ENCODE measurements at places on chromosomes 12 and 14. TPM values are rescaled to one million over a fixed set of nuclear protein-coding genes. Genes with fewer than 3 reads are reported as not detected.

Gene OTOGL
- total RNA-seq = 1.8 TPM

Gene CIROP
- not detected for total RNA-seq

Gene HAL
- under 0.01 TPM for total RNA-seq

Gene CAPZA3
- not detected for total RNA-seq

Gene PRICKLE1
- 6.1 TPM for total RNA-seq

Gene CS
- 122 TPM for total RNA-seq

Gene C14orf132
- total RNA-seq = 3.6 TPM

Gene TAS2R8
- not detected for total RNA-seq

Gene FOXN4
- not detected for total RNA-seq

Gene DNAH10
- under 0.01 TPM for total RNA-seq

Gene OTX2
- not detected for total RNA-seq

Gene NGB
- total RNA-seq = not detected
